ENCODE measurements at places on chromosomes 16 and 17.

GRCh38 chr17:35742896-35743477 lies 10.1 kb downstream of the GAS2L2 start:
- no peak for DNase-seq

GRCh38 chr16:3215601-3216262 lies 19.2 kb downstream of the ZNF200 start:
- no peak for DNase-seq

DNA sequence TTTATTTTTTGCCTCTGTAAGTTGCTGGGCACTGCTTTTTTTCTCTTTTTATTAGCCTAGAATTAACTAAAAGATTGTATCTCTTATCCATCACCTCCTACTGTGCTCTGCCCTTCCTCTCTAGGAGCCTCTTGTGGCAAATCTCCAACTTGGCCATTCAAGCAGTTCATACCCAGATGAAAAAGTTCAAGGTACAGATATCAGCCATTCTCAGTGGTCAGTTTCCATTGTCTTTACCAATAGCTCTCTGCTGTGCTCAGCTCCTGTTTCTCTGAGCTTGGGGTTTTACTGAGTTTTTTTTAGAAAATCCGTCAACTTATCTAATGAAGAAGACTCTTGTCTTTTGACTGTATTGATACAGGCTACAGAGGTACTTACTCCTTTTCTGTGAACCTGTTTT lies 15.6 kb downstream of the MOSMO start:
- no peak for DNase-seq

GRCh38 chr17:7307686-7308624 lies 527 bp downstream of the EIF5A start:
- peak; percentile 10 for DNase-seq

DNA sequence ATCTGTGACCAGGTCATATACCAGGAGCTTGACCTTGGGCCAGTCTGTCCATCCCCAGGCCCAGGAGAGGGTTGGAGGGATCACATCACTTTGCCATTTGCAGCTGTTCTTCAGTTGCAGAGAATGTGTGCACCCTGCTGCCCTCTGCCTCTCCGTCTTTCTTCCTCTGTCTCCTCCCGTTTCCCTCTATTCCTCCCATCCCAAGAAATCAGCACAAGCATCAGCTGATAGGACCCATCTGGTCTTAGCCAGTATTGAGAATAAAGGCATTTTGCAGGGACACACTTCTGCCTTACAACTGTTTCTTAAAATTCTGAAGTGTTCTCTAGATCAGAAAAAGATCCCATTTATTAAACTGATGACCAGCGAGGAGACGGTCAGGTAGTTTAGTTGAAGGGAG lies 368.7 kb downstream of the CPPED1 start:
- DNase-seq, result no peak

DNA sequence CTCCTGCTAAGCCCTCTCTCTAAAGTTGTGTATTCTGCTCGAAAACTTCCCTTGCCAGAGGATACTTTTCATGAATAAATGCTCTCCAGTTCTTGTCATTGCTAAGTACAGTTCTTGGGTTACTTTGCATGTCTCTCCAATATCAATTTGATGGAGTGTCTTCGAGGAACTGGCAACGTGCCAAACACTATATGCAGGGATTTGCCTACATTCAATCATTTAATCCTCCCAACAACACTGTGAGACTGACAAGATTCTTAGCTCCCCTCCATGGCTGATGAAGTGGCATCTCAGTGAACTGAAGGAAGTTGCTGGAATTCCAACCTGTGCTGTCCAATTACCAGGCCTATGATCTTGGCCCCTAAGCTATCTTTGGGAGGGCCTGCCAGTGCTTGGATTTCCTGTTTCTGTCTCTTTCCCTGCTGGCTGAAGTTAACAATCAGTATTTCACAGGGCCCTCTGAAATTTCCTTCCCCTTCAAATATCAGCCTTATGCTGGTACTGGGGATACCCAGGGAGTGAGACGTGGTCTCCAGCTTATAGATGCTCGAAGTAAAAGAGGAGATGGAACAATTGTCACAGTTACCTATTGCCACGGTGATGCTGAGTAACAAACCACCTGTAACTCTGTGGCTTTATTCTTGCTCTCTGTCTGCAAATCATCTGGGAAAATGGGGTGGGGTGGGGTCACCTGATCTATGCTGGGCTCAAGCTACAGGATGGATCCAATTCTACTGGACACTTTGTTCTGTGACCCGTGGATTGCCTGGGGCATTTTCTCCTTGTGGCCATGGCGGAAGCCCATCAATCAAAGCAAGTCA lies 19.4 kb upstream of the CRISPLD2 start:
- DNase-seq, result peak; percentile 6

DNA sequence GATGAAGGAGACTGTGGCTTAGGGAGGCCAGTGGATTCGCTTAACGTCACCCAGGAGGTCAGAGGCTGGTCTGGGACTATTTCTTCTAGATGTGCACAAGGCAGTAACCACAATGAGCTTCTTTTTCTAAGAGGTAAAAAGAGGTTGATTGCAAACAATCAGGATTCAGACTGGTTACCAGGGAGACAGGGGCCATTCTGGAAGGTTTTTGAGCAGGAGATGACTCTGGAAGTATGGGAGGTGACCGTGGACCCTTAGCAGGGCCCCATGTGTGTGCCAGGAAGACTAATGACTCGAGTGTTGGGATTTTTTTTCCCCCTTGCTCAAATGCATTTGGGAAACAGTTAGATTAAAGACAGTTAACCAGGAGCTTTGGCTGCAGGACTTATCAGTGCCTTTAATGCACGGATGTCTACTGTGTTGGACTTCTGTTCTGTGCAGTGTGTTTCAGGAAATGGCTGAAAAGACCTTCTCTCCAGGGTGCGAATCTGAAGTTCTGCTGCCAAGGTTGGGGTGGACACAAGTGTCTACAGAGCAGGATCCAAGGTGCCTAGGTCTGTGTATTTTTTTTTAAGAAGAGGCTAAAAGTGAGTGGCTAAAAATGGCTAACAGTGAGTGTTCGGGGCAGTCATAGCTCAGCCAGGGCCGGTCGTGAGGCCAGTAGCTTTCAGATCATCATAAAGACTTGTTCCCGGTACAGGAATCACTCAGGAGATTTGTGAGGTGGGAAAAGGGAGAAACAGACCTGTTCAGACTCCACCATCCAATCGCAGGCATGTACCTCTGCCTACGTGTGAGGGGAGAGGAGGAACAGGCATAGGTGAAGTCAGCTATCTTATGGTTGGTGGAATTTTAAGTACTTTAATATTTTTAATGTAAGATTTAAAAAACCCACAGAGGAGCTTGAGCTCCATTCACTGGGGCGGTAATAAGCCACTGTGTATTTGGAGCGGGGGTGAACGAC lies 82.3 kb upstream of the CIBAR2 start:
- no peak for DNase-seq

DNA sequence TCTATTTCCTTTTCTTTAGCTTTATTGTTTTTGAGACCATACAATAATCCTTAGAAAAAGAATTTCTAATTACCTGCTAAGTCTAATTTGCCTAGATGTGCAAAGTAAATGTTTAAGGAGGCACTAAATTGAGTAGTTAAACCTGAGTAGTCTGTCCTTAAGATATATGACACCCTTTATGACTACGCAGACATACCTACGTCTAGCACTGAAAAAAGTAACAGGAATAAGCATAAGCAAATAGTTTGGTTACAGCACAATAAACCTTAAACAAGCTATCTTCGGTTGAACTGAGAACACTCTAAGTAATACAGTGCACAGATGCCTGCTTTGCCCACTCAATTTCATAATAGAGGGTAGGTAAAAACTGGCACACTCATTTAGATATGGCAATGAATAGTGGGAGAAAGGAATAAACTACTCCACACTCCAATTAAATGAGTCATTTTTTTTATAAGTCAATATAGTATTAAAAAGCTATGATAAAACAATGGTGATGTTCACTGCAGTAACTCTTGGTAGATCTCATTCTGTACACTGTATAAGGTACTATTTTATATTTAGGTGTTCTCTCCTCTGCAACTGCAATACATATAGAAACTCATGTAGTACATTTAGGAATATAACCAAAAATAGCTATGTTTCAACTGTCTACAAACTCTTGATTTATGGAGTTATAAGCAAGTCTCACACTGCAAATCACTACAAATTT lies 19.7 kb upstream of the INTS2 start:
- peak; percentile 51 for DNase-seq

DNA sequence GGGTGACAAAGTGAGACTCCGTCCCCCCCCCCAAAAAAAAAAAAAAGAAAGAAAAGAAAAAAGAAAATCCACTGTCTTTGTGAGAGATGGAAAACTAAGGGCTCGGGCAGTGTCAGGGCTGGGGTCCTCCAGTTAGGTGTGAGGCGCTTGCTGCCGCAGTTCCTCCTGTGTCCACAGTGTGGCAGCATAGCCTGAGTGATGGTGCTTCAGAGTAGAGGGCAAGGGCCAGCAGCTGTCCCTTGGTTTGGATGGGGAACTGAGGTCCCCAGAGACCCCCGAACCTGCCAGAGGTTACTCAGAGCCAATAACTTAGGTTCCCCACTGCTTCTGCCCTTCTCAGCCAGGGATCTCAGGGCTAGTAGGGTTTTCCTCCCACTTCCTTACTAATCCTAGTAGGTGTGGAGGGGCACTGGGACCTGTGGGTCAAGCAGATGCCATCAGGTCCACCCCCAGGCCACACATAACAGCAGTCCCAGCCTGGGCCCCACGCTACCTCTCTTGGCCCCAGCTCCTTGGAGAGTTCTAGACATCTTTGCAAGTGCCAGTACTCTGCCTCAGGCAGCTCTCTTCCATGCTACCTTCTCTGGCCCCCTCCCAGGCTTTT lies 7.9 kb upstream of the LLGL1 start:
- DNase-seq, result peak; percentile 60

GRCh38 chr17:28372203-28372944 lies 880 bp downstream of the SARM1 start:
- no peak for DNase-seq

DNA sequence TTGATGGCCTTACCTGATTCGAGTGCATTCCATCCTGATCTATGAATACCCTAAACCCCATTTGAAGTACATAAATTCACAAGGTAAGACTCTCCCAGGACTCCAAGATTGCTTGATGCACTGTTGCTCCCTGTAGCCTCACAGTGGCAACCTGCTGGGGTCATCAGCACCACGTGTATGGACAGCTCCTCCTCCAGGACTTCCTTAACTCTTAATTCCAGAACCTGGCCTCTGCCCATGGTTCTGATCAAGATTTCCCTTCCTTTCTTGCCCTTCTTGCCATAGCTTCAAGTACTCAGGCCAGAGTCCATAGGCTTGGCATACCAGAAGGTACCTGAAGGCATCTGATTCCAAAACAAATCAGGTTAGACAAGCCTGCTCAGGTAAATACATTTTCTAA lies 34.0 kb upstream of the NLK start:
- peak; percentile 23 for DNase-seq

DNA sequence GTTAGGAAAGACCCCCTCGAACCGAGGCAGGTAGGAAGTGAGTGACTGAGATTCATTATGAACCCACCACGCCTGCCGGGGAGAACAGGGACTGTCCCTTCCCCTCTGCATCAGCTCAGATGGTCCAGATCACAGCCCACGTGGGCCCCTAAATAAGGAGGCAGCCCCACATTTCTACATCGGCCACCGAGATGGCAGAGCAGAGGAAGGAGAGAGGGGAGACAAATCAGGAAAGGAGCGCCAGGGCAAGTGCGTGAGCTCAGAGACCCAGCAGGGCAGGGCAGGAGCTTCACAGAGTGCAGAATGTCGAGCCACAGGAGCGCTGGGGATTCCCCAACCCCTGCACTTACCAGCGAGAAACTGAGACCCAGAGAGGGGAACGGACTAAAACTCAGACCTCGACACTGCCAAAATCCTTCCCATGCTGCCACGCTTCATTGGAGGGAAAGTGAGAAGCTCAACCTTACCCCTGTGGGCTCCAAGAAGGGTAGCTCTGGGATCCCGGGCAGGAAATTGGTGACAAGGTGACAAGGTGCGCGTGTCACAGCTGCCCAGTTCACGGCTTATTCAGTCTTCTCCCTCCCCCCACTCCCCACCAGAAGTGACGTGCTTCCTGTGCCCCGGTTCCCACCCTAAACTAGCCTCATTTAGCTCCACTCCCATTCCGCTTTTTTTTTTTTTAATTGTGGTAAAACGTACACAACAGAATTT lies at the start of gene ICAM2:
Gene ICAM2 (minus strand): TSS at position 578 of the 711 bp plus-strand sequence. CDS start 13,942 bp downstream, outside the sequence.
- DNase-seq, result no peak

- DNase-seq, result no peak
Observed at GRCh38 chr17:29645515-29646051, 22.9 kb upstream of the CORO6 start.

DNA sequence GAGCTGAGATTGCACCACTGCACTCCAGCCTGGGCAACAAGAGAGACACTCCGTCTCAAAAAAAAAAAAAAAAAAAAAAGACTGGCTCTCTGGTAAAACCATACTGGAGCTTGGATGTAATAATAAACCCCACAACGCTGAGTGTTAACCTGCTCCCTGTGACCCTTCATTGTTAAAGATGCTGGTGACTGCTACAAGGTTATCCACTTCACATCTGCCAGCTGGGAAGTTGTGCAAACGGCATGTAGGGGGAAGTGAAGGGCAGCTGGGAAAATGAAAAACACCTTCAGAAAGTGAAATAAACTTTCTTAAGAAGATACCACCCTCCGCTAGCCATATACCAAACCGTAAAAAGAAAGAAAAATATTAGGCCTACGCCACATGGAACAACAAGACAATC lies 131.0 kb upstream of the NUDT7 start:
- DNase-seq, result no peak

- DNase-seq, result no peak
Observed at GRCh38 chr16:86504315-86505184, 5.8 kb upstream of the FOXF1 start.

GRCh38 chr17:18957831-18958230 lies 5.9 kb downstream of the SLC5A10 start:
- DNase-seq, result no peak

DNA sequence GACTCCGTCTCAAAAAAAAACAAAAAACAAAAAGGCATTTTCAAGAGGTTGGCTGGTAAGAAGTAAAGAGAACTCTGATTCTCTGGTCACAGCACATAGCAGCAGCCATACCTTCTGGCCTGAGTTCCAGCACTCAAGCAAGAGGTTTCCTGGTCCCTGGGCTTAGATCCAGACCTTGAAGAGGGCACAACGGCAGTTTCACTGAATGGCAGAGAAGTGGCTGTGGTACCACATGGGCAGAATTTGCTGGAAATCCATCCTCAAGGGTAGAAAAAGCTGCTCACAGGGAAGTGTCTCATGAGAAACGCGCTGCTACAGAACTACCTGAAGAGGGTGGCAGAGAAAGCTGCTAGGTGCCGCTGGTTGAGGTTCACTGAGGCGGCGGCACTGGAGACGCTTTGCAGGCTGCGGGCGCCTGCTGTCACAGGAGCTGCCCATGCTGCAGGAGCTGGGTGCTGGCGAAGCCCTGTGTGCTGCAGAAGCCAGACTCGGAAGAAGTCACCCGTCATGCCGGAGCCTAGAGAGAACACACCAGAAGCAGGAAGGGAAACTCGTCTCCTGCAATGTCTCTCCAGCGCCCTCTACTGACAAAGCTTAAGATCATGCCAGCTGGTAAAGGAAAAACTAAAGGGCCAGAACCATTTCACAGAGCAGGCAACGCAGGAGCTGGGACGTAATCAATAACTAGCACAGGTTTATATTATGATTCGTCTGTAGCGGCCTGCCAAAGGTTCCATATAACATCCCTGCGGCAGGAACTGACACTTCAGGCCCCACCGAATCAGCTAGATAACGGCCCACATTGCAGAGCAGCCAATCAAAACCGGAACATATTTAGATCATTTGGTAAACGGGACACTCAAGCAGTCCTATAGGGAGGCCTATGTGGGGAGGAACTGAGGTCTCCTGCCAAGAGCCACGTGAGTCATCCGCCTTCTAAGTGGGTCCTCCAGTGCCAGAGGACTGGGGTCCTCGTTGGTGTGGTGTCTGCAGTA lies 5.4 kb upstream of the ZNF213 start:
- peak; percentile 84 for DNase-seq

Data from NCI-H526 (cell line).